ENCODE measurements at places on chromosomes 5 and 9.

GRCh38 chr9:108994695-108995094 lies 18.6 kb downstream of the CTNNAL1 start:
- DNase-seq: no peak

DNA sequence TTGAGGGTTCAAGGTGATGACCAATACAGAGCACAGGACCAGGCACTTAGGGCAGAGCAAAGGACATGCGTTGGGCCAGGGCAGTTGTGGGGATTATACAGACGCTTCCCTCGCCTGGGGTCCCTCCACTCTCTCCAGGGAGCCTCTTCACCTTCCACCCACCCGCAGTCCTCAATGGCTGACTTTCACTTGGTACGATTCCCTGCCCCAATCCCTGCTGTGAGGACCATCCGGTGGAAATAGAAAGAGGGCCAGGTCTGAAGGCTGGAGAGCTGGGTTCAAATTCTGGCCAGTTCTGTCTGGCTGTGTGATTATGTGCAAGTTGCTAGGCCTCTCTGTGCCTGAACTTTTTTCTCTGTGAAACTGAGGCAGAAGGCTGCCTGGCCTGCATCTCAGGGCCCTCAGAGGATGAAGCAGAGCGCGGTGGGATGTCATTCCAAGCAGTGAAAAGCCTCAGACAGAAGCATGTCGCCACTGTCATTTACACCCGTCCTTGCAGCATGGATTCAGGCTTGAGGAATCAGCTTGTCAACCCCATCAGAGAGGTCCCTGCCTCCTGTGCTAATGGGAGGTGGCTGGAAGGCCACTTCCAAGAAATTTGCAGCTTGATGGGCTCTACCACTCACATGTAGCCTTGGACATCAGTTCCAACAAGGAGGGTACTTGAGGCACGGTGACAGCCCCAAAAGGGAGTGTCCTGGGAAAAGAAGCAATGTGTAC lies 206.6 kb upstream of the IER5L start:
- no peak for DNase-seq

DNA sequence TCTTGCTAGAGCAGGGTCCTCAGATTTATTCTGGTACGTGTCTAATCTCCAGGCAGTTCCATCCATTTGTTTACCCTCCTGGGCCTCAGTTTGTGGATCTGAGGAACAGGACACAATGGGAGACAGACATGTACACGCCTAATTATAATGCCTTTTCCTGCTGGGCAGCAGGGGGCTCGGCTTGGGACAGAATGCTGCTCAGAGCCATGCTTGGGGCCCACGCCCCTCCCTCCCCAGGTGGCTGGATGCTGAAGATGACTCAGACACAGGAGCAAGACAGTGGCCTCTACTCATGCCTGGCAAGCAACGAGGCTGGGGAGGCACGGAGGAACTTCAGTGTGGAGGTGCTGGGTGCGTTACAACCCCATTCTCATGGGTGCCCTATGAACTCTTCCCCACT lies 72.7 kb upstream of the ASS1 start:
- no peak for DNase-seq

DNA sequence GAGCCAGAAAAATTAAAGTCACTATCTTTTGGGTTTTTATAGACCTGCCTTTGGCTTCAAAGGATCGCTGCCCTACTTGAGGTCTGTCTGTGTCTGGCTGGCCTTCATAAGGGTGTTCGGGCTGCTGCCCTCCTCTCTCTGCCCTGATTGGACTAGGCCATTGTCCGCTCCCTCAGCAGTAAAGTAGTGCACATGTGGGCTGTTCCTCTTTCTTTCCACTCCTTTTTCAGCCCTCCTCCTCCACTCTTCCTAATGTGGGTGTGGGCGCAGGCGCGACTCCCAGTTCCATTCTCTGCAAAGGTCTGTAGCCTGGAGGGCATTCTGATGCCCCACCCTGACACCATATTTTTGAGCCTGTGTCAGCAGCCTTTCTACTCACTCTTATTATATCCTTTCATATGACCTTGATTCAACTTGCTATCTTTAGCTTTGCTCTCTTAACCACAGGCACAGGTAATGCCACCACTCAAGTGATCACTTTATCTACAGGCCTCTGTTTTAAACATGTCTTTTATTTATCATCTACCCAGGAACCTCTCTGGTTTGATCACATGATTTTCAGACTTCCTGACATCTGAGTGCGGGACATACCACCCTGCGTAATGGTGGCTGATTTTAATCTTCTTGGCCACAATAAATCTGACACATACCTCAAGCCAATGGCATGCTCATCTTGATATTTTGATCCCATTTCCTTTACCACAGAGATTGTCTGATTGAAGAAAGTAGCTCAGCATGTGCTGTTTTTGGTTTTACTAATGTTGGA lies 144.5 kb downstream of the AOPEP start:
- no peak for DNase-seq

DNA sequence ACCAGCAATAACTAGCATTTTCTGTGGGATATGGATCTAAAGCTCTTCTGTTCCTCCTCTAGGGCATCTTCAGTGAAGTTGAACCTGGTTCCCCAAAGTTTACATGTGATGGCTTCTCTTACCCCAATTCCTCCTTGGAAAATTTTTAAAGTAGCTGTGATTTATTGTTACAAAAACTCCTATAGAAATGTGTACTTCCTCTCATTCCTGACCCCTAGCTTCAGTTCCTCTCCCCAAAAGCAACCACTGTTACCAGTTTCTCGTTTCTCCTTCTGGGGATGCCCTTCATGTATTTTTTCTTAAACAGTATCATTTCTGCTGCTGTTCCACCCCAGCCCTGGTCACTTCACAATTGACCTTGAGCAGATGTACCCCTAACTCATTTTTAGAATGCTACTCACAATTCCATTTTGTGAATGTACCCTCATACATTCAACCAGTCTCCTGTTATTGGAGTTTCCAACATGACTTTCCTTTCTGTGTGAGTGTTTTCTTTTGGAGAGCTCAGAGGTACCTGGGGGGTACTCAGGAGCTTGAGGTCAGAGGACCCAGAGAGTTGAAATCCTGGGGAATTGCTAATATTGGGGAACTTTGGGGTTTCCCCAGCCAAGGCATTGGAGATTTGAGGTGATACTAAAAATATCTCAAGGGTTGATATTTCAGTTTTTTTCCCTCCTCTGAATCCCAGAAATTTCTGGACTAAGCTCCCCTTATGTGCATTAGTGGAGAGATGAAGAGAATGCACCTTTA lies 18.6 kb upstream of the GLRX start:
- no peak for DNase-seq

DNA sequence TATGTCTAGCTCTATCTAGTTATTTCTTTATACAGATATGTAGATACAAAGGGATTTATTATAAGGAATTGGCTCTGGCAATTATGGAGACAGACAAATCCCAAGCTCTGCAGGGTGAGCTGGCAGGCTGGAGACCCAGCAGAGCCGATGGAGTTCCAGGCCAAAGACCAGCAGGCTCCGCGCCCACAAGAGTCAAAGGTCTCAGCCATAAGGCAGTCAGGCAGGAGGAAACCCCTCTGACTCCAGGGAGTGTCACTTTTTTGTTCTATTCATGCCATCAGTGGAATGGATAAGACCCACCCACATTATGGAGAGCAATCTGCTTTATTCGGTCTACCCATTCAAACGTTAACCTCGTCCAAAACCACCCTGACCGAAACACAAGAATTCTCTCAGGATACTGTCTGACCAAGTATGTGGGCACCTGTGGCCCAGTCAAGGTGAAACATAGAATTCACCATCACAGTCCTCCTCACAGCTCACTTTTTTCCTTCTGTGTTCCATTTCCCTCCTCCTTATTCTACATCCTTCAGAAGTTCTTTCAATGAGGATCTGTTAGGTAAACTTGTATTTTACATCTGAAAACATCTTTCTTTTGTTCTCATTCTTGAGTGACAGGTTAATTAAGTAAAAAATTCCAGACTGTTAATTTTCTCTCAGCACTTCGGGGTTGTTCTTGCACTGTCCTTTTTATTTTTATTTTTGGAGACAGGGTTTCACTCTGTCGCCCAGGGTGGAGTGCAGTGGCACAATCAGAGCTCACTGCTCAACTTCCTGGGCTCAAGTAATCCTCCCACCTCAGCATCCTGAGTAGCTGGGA lies 21.2 kb downstream of the RNF130 start:
- DNase-seq: no peak

GRCh38 chr5:18761801-18762200 lies 1127.5 kb downstream of the TAF11L14 start:
- no peak for DNase-seq

- DNase-seq: no peak
Measured at GRCh38 chr9:4700091-4700490, 20.7 kb downstream of the CDC37L1 start.

GRCh38 chr9:105646879-105647594 lies 15.2 kb upstream of the TAL2 start:
- peak; percentile 13 for DNase-seq

DNA sequence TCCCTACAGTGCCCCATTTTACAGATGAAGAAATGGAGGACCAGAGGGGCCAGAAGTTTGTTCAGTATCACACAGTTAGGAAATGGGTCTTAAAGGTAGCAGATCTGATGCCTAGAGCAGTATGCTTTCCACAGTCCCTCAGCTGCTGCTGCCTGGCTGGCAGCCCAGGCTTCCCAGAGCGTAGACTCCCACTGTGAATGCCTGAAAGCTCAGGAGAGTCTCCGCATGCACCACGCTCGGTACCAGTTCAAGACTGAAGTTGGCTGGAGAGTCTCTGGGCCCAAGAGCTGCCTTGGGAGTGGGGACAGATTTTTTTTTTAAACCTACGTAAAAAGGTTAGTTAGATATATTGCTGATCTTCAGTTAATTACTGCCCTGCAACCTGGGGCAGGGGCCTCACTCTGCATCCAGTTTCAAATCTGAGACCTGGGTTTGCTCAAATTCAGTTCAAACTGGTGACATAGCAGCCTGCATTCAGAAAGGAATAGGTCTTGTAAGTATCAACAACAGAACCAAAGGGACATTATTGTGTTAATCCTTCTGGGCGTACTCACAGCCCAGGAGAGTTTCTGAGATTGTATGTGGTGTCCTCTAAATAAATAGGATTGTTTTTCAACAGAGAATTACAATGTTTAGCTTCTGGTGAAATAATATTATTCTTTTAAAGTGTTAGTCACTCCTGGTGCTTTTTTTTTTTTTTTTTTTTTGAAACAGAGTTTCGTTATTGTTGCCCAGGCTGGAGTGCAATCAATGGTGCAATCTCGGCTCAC lies 8.3 kb downstream of the NANS start:
- DNase-seq: no peak
